ENCODE measurements at places on chromosomes 7 and 10.

GRCh38 chr7:155306673-155307470 lies 9.2 kb downstream of the INSIG1 start:
- H3K4me1 ChIP-seq, result peaks cover 23% of the 10 kb centered on the region
- no peak overlapping the region for H3K4me3 ChIP-seq
- DNase-seq, result no peak

- no peak overlapping the region for H3K27ac ChIP-seq
- peaks cover 7% of the 10 kb centered on the region for H3K4me1 ChIP-seq
- no peaks in the 10 kb centered on the region for H3K36me3 ChIP-seq
Observed at GRCh38 chr7:8260871-8261694, 884 bp downstream of the ICA1 start.

DNA sequence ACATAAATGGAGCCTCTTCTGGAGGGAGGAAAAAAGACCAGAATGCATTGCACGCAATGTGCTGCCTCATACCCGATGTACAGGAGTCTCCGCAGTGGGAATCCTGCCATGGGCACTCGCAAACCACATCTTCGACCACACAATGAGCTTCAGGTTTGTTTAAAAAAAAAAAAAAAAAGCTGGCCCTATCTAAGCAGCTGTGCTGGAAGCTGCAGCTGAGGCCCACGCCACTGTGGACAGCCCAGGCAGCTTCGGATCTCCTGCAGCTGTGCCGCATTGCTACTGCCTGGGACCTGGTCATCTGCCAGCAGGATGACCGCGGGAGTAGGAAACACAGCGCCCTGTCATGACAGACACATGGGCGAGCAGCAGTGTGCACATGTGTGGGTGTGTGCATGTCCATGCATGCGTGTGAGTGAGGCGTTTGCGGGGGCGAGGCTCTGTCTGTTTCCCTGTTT lies 26.0 kb downstream of the EN2 start:
- H3K27ac ChIP-seq, result no peak overlapping the region
- peaks cover 42% of the 10 kb centered on the region for H3K27me3 ChIP-seq
- H3K36me3 ChIP-seq, result peaks cover 3% of the 10 kb centered on the region
- no peak for DNase-seq
- peaks cover 9% of the 10 kb centered on the region for H3K4me1 ChIP-seq

GRCh38 chr10:60230892-60231291 lies 158.8 kb downstream of the ANK3 start:
- H3K27me3 ChIP-seq, result no peaks in the 10 kb centered on the region
- H3K4me1 ChIP-seq, result peaks cover 4% of the 10 kb centered on the region
- no peaks in the 10 kb centered on the region for H3K36me3 ChIP-seq
- H3K4me3 ChIP-seq, result no peak overlapping the region

DNA sequence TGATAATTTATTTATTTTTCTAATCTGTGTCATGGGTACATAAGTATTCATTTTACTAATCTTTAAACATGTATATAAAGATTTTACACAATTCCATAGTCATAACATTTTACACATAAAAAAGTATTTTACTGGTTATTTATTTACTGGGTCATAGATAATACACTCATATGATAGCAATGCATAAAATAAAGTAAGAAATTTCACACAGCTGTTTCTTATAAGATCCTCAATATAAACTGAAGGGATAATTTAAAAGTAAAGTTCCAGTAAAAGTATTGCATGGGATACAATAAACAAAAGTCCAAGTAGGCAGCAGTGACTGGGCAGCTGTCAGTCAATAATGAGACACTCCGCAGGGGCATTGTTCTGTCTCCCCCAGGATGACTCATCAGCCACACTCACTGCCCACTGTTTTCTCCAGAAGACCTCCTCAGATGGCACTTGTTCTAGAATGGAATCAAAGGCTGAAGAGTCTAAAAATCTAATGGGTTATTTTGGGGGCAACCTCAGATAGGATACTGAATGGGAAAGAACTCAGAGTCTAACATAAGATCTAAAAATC lies 32.7 kb downstream of the DPY19L1 start:
- H3K27ac ChIP-seq, result no peak overlapping the region
- peaks cover 3% of the 10 kb centered on the region for H3K36me3 ChIP-seq
- no peak overlapping the region for H3K4me3 ChIP-seq
- H3K27me3 ChIP-seq, result no peaks in the 10 kb centered on the region
- H3K4me1 ChIP-seq, result peaks cover 6% of the 10 kb centered on the region
- DNase-seq, result no peak

DNA sequence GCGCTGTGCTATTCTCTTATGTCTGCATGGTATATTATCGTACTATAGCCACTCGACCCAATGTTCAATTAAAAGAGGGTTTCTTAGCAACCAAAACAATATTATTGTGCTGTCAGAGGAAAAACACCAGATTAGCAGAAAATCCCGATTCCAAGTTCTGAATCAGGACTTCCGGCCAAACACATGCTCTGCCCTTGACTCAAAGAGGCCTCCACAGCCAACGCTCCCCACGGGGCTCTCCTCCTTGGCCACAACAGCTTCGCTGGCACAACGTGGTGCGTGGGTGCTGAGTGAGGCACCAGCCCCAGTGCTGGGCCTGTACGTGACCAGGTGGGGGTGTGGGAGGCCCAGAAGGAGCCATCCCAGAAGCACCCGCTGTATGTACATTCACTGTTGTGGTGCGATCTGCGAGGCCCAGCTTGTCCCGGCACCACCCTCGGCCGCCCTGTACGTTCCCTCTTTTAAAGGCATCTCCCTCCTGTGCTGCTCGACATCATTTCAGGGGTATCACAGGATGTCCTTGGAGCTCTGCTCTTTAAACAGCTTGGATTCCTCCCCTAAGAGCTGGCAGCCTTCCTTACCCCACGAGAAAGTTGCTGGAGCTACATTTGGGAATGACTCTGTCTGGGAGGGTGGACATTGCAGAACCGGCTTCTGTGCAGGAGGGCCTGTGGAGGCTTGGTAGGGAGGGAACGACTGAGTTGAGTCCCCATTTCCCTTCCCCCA lies 736.2 kb downstream of the PARD3 start:
- no peaks in the 10 kb centered on the region for H3K36me3 ChIP-seq
- H3K27me3 ChIP-seq, result no peaks in the 10 kb centered on the region
- no peak overlapping the region for H3K27ac ChIP-seq
- no peak overlapping the region for H3K4me3 ChIP-seq

DNA sequence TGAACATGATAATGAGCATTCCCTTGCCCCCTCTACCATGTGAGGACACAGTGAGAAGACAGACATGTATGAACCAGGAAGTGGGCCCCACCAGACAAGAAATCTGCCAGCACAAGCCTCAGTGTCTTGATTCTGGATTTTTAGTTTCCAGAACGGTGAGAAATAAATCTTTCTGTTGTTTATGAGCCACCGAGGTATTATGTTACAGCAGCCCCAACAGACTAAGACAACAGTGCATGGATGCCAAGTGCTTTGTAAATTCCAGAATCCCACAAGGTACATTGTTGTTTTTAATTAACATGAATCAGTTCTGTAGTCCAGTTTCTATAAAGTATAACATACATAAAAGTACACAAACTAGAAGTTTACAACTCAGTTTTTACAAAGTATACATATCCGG lies 162.2 kb downstream of the ARHGAP21 start:
- no peak overlapping the region for H3K4me3 ChIP-seq
- H3K36me3 ChIP-seq, result no peaks in the 10 kb centered on the region
- no peaks in the 10 kb centered on the region for H3K27me3 ChIP-seq
- DNase-seq, result no peak
- no peak overlapping the region for H3K27ac ChIP-seq

DNA sequence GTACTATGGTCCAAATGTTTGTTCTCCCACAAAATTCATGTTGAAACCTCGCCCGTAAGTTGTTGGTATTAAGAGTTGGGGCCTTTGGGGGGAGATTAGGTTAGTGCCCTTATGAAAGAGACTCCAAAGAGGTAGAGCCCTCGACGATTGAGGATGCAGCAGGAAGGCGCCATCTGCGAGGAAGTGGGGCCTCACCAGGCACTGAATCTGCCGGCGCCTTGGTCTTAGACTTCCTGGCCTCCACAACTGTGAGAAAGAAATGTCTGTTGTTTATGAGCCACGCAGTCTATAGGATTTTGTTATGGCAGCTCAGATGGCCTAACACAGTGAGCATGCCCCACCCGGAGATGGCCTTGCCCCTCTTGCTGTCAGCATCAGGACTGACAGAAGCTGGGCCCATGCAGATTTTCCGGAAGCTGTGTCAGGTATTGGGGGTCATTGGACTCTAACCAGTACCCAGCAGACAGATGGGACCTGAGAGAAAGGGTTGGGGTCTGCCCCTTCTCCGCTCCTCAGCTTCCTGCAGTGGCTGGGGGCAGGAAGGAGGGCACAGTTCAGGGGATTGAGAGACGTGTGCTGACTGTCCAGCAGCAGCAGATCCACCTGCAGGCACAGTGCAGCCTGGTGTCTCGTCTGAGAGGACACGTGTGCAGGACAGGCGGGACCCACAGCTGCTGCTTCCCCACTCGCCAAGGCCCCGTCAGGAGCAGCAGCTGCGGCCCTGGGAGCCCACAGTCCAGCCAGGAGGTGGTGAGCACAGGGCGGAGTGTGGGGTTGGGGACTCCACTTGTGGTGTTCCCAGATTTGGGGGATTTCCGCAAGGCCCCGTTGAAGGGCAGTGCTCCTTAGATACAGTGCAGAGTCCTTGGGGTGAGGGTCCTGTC lies 47.8 kb downstream of the MGMT start:
- H3K36me3 ChIP-seq, result peaks cover 19% of the 10 kb centered on the region
- H3K4me3 ChIP-seq, result no peak overlapping the region
- no peak for DNase-seq
- no peaks in the 10 kb centered on the region for H3K27me3 ChIP-seq
- H3K4me1 ChIP-seq, result peaks cover 5% of the 10 kb centered on the region

GRCh38 chr10:124007102-124007772 lies 86.2 kb downstream of the CHST15 start:
- no peaks in the 10 kb centered on the region for H3K4me1 ChIP-seq
- H3K27me3 ChIP-seq, result no peaks in the 10 kb centered on the region
- H3K27ac ChIP-seq, result no peak overlapping the region
- no peaks in the 10 kb centered on the region for H3K36me3 ChIP-seq

DNA sequence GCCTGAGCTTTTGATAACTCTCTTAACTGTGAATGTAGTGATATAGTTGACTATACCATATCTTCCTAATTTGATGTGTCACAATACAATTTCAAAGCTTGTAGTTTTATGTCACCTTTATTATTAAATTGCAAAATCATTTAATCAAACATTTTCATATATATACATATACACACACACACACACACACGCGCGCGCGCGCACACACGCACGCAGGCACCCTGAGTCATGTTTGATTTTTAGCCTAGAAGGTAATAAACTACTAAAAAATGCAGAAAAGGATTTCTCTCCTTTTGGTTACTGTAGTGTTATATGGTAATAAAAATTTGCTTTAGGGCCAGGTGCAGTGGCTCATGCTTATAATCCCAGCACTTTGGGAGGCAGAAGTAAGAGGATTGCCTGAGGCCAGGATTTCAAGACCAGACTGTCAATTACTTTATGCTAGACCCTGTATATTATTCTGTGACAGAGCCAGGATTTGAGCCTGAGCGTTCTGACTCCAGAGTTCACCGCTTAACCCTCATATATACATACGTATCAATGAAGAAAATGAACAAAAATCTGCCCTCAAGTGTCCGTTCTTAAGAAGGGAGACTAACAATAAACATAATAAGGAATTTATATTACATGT lies 89.6 kb downstream of the PODXL start:
- H3K36me3 ChIP-seq, result peaks cover 42% of the 10 kb centered on the region
- H3K4me3 ChIP-seq, result no peak overlapping the region
- no peaks in the 10 kb centered on the region for H3K27me3 ChIP-seq

- H3K27ac ChIP-seq, result no peak overlapping the region
- H3K36me3 ChIP-seq, result no peaks in the 10 kb centered on the region
- H3K4me1 ChIP-seq, result no peaks in the 10 kb centered on the region
- H3K27me3 ChIP-seq, result no peaks in the 10 kb centered on the region
- H3K4me3 ChIP-seq, result no peak overlapping the region
Observed at GRCh38 chr7:54397836-54398612, 144.2 kb upstream of the VSTM2A start.

DNA sequence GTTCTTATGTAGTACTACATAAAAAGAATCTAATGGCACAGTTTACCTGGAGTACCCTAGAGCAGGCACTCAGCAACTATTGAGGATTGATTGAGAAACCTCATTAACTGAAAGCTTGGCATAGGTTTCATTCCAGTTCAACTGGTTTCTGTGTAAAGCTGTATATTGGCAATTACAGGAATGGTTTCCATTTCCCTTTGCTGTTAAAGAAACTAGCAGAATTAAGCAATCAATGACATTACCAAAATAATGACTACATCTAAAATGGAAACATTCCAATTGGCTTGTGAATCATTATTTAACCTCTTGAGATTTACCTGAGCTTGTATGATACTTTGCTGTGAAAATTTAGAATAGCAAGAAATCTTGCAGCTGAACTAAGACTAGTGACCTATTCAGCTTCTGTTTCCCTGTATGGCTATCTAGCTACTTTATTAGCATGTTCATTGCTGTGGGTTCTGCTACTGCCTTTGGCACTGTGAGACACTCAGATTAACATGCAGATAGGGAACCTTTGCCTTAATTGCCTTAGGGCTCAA lies 33.5 kb upstream of the CADPS2 start:
- H3K36me3 ChIP-seq, result no peaks in the 10 kb centered on the region
- no peaks in the 10 kb centered on the region for H3K4me1 ChIP-seq
- H3K27me3 ChIP-seq, result no peaks in the 10 kb centered on the region

- no peak for DNase-seq
- no peak overlapping the region for H3K4me3 ChIP-seq
- peaks cover 28% of the 10 kb centered on the region for H3K4me1 ChIP-seq
- no peaks in the 10 kb centered on the region for H3K36me3 ChIP-seq
- H3K27me3 ChIP-seq, result no peaks in the 10 kb centered on the region
- no peak overlapping the region for H3K27ac ChIP-seq
Observed at GRCh38 chr10:26681076-26681475, 16.4 kb upstream of the PDSS1 start.

- H3K36me3 ChIP-seq, result peaks cover 15% of the 10 kb centered on the region
- H3K27ac ChIP-seq, result no peak overlapping the region
- H3K4me1 ChIP-seq, result peaks cover 8% of the 10 kb centered on the region
Observed at GRCh38 chr7:92276460-92276864, 30.7 kb downstream of the ANKIB1 start.

GRCh38 chr7:88396948-88397322 lies 90.2 kb upstream of the STEAP4 start:
- no peak overlapping the region for H3K27ac ChIP-seq
- H3K4me1 ChIP-seq, result peaks cover 13% of the 10 kb centered on the region
- H3K4me3 ChIP-seq, result no peak overlapping the region
- no peak for DNase-seq
- peaks cover 2% of the 10 kb centered on the region for H3K27me3 ChIP-seq

- H3K4me1 ChIP-seq, result peaks cover 2% of the 10 kb centered on the region
- H3K36me3 ChIP-seq, result no peaks in the 10 kb centered on the region
- no peaks in the 10 kb centered on the region for H3K27me3 ChIP-seq
- H3K27ac ChIP-seq, result no peak overlapping the region
- H3K4me3 ChIP-seq, result no peak overlapping the region
Observed at GRCh38 chr10:110717781-110718589, 73.8 kb downstream of the RBM20 start.
